ENCODE measurements at places on chromosomes 2 and 18.

- DNase-seq = no peak
These were observed 22.5 kb downstream of the TXNL1 start for GRCh38 chr18:56615738-56616520.

GRCh38 chr2:157837851-157838441 lies 38.2 kb downstream of the ACVR1 start:
- no peak for DNase-seq

GRCh38 chr2:82539280-82539621 lies 1919.8 kb downstream of the SUCLG1 start:
- no peak for DNase-seq

DNA sequence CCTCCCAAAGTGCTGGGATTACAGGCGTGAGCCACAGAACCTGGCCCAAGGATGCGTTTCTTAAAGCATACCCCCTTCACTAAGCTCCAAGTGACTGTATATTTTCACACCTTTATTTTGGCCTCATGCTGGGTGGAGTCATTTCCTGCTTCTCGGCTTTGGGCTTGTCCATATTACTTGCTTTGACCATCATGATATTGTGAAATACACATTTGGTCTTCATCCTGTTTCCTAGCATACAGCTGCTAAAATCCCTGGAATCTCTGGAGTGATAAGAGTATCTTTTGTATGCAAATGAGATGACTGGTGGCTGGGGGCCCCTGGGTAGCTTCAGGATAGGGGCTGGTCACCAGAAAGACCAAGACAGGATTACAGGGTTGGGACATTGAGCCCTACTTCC lies 17.6 kb upstream of the COLEC12 start:
- DNase-seq = no peak

DNA sequence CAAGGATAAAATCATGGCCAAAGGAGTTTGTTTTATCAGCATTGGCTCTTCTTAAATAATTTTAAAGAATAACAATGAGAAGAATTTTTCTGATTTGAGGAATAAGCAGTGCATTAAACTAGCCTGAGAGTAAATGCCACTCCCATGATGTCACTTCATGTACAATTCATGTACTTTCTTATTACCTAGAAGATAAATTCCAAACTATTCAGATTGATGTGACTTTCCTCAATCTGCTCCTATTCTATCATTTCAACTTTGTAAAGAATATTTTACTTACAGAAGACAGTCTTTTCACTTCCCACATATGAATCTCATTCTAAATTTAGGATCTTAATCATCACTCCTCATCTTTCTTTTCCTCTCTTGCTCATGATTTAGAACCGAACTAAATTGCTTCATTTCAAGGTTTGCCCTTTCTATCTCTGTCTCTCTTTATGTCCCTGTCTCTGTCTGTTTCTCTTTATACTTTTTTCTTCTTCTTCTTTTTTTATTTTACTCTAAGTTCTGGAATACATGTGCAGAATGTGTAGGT lies 1142.0 kb upstream of the PIK3C3 start:
- DNase-seq = no peak

DNA sequence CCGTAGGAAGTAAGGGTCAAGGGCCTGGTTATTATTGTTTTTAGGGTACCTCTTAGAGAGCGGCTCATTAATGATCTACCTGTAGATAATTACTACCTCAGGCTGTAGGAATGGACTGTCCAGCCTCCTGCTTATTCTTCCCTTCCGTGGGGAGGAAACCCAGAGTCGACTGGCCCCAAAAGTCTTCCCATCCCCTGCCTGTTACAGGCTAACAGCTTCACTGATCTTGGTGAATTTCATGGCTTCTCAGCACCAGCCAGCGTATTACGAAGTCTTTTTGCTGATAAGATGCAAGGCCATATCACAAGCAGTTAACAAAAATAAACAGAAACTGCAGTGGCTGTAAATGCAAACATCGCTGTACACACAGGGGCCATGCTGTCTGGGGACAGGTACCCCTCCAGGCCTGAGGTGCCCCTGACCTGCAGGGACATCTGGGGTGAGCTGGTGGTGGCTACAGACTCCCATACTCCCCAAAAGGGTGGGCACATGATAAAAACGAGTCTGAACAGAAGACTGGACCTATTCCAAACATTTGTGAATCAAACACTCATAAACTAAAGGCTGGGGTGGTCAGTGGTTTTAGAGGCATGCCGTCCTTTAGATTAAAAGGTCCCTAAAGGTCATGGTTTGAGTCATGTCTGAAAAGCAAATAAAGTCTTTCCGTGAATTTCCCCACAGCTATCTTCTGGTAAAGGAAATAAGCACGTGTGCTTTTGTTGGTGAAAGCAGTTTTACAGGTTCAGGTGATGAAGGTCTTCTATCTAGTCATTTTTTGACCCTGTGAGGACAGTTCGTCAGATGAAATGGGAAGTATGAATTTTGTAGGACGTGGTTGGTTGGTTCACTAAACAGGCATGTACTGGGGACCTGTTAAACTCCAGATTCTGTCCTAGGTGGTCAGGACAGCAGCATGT lies 36.7 kb downstream of the TTC39C start:
- no peak for DNase-seq

DNA sequence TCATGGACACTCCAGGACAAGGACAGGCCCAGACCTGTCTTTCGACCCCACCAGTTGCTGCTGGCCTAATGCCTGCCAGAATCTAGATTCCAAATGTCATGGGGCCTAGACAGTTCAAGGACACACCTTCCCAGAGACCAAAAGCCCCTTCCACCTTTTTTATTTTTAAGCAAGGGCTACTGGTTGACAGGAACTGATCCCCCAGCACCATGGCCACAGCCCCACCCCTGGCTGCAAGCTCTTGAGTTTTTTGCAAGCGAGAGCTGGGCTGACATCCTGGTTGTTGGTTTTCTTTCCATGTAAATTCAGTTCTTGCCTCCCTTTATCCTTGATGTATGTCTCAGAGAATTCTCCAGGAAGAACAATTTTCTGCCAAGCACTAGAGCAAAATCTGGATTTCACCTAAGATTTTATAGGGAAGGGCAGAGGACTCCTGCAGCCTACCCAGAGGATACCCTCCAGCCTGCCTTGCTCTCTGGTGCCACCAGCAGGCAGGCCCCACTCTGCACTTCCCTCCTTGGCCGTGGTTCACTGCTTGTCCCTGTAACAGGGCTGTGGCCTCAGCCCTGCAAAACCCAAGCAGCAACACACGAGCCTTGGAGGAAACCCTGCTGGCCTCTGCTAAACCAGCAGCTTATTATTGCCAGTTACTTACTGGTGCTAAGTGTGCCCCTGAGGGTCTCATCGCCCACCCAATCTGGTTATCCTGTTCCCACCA lies 97.7 kb downstream of the TWIST2 start:
- no peak for DNase-seq

DNA sequence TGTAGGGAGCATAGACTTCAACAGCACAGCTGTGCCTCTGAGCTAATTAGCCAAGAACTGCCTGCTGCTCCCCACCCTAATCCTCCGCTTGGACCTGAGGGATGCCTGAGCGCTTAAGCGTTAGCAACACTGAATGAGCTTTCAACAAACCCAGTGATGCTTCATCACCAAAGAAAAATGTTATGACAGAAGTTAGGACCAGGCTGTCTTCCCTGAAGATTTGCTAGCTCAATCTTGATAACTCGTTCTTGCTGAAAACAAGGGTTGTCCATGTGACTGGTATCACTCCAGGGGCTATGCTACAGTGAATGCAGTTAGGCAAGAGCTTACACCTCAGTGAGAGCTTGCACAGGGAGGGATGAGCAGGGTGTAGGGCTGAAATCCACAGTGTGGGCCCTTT lies 190.7 kb upstream of the SIX2 start:
- DNase-seq = no peak

- DNase-seq = no peak
These were observed 95.2 kb upstream of the BARD1 start for GRCh38 chr2:214904634-214905033.

Data from GF-D8 (cell line).